ENCODE measurements at places on chromosomes 4 and X. TPM values are rescaled to one million over a fixed set of nuclear protein-coding genes. Genes with fewer than 3 reads are reported as not detected.

DNA sequence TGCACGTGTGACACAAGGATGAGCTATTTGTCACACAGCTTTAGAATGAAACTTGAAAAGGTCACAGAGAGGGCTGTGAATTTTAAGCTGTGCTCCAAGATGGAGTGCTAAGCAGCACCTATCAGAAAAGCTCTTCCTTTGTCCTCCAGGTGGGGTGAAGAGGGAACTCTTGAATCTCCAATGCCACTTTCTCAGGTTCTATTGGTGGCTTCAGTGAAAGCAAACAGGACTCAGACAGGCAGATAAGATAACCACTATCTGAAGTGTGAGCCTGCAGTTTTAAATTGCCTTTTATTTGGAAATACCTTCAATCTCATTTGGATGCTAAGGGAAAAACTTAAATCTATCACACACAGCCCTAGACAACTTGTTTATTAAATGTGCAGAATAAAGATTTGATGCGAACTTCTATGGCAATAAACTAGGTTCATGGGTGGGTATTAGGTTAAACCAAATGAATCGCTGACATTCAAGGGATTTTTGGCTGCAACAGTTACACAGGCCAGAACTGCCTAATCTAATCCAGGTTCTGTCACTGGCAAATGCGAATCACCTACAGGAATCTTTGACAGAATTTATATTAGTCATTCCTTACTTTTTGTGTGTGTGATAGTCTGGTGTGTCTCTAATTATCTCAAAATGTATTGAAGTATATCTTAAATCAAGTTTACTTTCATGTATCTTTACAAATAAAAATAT lies 13.6 kb upstream of the PDGFRA start:
- no peak for DNase-seq

DNA sequence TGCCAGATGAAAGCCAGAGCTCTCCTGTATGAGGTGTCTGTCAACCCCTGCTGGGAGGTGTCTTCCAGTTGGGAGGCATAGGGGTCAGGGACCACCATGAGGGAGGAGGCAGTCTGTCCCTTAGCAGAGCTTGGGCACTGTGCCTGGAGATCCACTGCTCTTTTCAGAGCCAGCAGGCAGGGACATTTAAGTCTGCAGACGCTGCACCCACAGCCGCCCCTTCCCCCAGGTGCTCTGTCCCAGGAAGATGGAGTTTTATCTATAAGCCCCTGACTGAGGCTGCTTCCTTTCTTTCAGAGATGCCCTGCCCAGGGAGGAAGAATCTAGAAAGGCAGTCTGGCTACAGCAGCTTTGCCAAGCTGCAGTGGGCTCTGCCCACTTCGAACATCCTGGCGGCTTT lies 893.6 kb downstream of the ADGRL3 start:
- DNase-seq, result no peak

DNA sequence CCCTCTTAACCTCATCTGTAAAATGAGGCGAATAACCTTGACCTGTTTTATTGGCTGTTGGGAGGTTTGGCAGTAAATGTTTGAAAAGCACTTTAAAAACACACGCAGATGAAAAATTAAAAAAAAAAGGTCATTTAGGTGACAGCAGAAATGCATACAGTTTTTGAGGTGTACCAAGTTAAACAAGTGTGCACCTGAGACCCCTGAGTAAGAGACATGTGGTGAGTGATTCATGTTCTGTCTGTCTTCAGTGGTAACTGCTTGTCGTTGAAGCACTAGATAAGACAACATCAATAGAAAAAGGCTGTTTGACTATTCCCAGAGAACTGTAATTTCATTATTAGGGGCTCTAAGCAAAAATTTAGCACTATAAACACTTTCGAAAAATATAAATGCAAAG lies 608.4 kb upstream of the PITX2 start:
- DNase-seq, result no peak

DNA sequence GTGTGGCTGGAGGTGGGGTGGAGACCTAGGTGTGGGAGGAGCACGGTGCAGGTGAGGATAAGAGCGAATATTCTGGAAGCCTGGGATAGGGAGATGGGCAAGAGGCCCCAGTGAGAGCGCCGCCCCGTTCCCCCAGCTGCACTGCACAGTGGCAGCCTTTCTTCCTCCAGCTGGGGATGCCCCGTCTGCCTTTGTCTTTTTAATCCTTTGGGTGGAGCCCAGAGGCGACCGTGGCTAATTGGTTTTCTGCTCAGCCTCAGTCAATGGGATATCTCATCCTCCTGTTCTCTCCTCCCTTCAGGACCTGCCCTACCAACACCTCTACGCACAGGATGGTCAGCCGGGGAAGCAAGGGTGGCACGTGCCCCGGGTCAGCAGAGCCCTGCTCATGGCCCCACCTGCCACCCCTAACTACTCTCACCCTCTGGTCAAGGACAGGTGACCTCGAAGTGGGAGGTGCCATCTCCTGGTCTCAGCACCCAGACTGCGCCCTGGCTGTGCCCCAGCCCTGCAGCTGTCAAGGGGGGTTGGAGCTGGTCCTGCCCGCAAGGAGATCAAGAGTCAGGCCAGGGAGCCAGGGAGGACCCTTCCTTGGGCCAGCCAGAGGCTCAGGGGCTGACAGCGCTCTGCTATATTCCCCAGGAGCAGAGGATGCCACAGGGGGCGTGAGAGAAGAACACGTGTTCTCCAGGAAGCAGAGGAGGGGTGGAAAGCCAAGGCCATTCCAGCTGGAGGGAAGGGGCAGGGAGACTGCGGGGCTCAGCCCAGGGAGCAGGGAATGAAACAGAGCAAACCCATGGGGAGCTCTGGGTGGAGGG lies 64.0 kb downstream of the ADRA2C start:
- no peak for DNase-seq

DNA sequence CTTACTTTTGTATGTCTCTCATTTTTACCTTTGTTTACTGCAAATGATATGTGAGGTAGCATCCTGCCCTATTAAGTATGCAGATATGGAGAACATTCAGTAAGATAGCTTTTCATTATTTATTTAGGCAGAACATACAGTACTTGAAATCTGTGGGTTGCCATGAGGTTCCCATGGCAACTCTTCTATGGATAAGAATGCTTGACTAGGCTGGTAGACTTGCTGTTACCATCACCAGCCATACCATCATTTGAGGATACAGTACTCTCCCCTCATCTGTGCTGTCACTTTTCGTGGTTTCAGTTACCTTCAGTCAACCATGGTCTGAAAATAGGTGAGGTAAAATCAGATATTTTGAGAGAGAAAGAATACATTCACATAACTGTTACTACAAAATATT lies 56.7 kb downstream of the NAF1 start:
- no peak for DNase-seq

DNA sequence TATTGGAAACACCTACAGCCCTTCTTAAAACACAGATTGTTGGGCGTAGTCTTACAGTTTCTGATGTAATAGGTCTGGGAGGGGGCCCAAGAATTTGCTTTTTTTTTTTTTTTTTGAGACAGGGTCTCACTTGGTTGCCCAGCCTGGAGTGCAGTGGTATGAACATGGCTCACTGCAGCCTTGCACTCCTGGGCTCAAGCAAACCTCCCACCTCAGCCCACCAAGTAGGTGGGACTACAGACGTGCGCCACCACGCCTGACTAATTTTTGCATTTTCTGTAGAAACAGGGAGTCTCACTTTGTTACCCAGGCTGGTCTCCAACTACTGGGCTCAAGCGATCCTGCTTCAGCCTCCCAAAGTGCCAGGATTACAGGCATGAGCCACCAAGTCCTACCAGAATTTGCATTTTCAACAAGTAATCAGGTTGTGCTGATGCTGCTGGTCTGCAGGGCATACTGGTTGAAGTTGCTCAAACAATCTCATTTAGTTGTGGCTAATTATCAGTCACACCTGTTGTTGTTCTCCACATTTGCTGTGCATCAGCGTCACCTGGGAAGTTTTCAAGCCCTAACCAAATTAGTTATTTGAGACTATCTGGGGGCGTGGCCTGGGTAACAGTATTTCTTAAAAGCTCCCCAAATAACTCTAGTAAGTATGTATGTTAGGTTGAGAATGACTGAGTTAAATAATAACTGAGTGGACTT lies 14.0 kb downstream of the TMEM154 start:
- no peak for DNase-seq

GRCh38 chrX:133333154-133333750 lies 82.0 kb downstream of the GPC4 start:
- no peak for DNase-seq

- no peak for DNase-seq
Measured at GRCh38 chrX:102624105-102624504, 24.8 kb downstream of the ARMCX5 start.

DNA sequence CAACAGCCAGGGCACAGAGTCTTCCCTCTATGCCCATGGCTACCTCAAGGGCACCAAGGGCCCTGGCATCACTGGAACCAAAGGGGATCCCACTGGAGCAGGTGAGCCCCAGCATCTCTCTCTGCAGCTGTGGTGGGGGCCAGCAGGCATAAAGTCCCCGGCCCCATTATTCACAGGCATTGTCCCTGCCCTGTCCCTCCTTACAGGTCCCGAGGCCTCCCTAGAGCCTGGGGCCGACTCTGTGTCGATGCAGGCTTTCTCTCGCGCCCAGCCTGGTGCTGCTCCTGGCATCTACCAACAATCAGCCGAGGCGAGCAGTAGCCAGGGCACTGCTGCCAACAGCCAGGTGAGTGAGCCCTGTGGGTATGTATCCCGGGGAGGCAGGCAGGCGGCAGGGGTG lies 12.3 kb upstream of the UBA1 start:
- no peak for DNase-seq

GRCh38 chr4:105978684-105979296 lies 83.5 kb downstream of the NPNT start:
- DNase-seq, result no peak

- no peak for DNase-seq
Measured at GRCh38 chr4:123929565-123929964, 533.0 kb downstream of the SPRY1 start.

DNA sequence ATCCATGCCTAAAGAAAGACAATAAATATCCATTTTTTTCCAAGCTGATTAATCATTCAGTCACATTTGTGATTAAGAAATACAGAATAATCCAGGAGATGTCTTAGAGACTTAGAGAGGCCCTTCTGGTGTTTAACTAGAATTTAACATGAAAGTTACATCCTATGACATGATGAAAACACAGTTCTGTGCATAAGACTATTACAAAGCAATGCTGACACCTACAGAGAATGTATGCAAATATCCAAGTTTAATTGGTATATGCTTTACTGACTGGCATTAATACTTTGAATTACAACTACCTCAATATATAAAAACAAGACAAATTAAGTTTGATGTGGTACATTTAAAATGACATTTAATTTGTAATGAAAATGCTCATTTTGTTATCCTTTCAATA lies 17.8 kb upstream of the TLL1 start:
- no peak for DNase-seq

CENPVL1 gene
- total RNA-seq, result not detected

TCEAL7 gene
- total RNA-seq, result 11.1 TPM

P2RY8 gene
- total RNA-seq, result 1.5 TPM

LAP3 gene
- total RNA-seq, result 93.4 TPM

TMEM192 gene
- total RNA-seq, result 11.5 TPM

CFAP99 gene
- 0.15 TPM for total RNA-seq

PRRG3 gene
- total RNA-seq, result 2.3 TPM

MGAT4D gene
- total RNA-seq, result not detected

ZNF182 gene
- total RNA-seq, result 4.5 TPM

All from breast epithelium (tissue), 4 donors.